ENCODE measurements at places on chromosomes 2 and 18. TPM values are rescaled to one million over a fixed set of nuclear protein-coding genes. Genes with fewer than 3 reads are reported as not detected.

Gene CDH7
- not detected for total RNA-seq

Gene EMILIN2
- 11.0 TPM for total RNA-seq

Gene ESPNL
- 0.58 TPM for total RNA-seq

Gene ING5
- 18.6 TPM for total RNA-seq

Gene VWC2L
- not detected for total RNA-seq

Gene LMAN2L
- total RNA-seq: 31.9 TPM

Gene ARHGAP25
- total RNA-seq: 5.6 TPM

Gene HOXD10
- total RNA-seq: 0.19 TPM

Gene KCNG2
- total RNA-seq: 0.19 TPM

Gene SNORC
- 0.56 TPM for total RNA-seq

Gene MYOM1
- 0.38 TPM for total RNA-seq

Gene CNNM3
- total RNA-seq: 8.2 TPM

Gene GPR148
- not detected for total RNA-seq

Gene MFSD2B
- 0.56 TPM for total RNA-seq

Gene FOXD4L1
- 0.19 TPM for total RNA-seq

Gene LINC00305
- total RNA-seq: not detected

Gene NEB
- total RNA-seq: under 0.01 TPM

Gene POTEC
- total RNA-seq: under 0.01 TPM

Gene IL1RL1
- 1.1 TPM for total RNA-seq

Gene REG3G
- not detected for total RNA-seq

Gene C2orf15
- 0.19 TPM for total RNA-seq

Gene NEU4
- total RNA-seq: 0.28 TPM

Gene ANO7
- 0.85 TPM for total RNA-seq

Gene CD8B2
- total RNA-seq: not detected

Gene SLC5A7
- total RNA-seq: not detected

Gene CAB39
- 75.5 TPM for total RNA-seq

Data from regular cardiac myocyte (primary cell).